Mononuclear cell (primary cell): ENCODE measurements at places on chromosomes 16 and 17. TPM values are rescaled to one million over a fixed set of nuclear protein-coding genes. Genes with fewer than 3 reads are reported as not detected.

Gene KRTAP4-6
- total RNA-seq: not detected

Gene BRIP1
- 3.3 TPM for total RNA-seq

Gene PRPSAP1
- 23.4 TPM for total RNA-seq

Gene TNP2
- not detected for total RNA-seq

Gene SALL1
- not detected for total RNA-seq

Gene TRIM47
- total RNA-seq: 0.63 TPM

Gene MPV17L
- under 0.01 TPM for total RNA-seq

Gene GRIN2A
- total RNA-seq: not detected

Gene MAP3K3
- total RNA-seq: 120 TPM

Gene ORMDL3
- total RNA-seq: 57.3 TPM

Gene HAP1
- total RNA-seq: not detected

Gene NIP7
- total RNA-seq: 22.5 TPM

Gene KRT13
- total RNA-seq: 0.73 TPM

Gene SMARCE1
- total RNA-seq: 103 TPM

Gene OR1A1
- total RNA-seq: not detected

Gene CCL14
- not detected for total RNA-seq

Gene PLEKHG4
- total RNA-seq: 4.0 TPM

Gene GPRC5B
- 0.21 TPM for total RNA-seq

Gene KRT33B
- total RNA-seq: not detected

Gene TBC1D3B
- not detected for total RNA-seq

Gene TRIM37
- total RNA-seq: 26.0 TPM

Gene ZNF597
- 5.6 TPM for total RNA-seq

Gene MYH11
- total RNA-seq: 0.10 TPM

Gene CDK12
- 91.3 TPM for total RNA-seq
